HCT116 (cell line): ENCODE measurements at places on chromosomes 7 and 10. TPM values are rescaled to one million over a fixed set of nuclear protein-coding genes. Genes with fewer than 3 reads are reported as not detected.

- H3K27ac ChIP-seq: no peak overlapping the region
- H3K36me3 ChIP-seq: no peaks in the 10 kb centered on the region
- H3K4me3 ChIP-seq: no peak overlapping the region
- no peaks in the 10 kb centered on the region for H3K27me3 ChIP-seq
Observed at GRCh38 chr7:26508481-26508880, 216.8 kb downstream of the SNX10 start.

The MAGI2 gene
- total RNA-seq: 0.22 TPM

GRCh38 chr10:111560027-111560426, 483.2 kb downstream of the ADRA2A start:
- H3K27ac ChIP-seq: no peak overlapping the region
- H3K4me3 ChIP-seq: no peak overlapping the region
- H3K27me3 ChIP-seq: peaks cover 10% of the 10 kb centered on the region; the same call in 1 of the 2 replicates
- no peak for DNase-seq
- H3K36me3 ChIP-seq: no peaks in the 10 kb centered on the region

- no peaks in the 10 kb centered on the region for H3K4me1 ChIP-seq
- no peaks in the 10 kb centered on the region for H3K36me3 ChIP-seq
Observed at GRCh38 chr7:50317221-50317678, 12.7 kb downstream of the IKZF1 start.

DNA sequence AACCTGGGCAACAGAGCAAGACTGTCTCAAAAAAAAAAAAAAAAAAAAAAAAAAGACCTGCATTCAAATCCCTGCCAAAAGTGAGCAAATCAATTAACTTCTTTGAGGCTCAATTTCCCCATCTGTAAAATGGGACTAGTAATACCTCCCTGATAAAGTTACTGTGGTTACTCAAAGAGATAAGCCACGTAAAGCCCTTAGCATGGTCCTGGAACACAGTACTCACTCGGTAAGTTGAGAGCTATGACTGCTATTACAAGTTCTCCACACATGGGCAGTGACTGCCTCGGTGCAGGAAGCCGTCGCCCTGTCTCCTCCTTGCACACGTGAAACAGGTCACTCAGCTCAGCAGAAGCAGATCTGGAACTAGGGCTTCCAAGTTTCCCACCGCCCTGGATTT, 37.9 kb downstream of the DDIT4 start:
- no peak overlapping the region for H3K4me3 ChIP-seq
- no peaks in the 10 kb centered on the region for H3K27me3 ChIP-seq
- no peak for DNase-seq
- no peaks in the 10 kb centered on the region for H3K36me3 ChIP-seq
- H3K4me1 ChIP-seq: peaks cover 63% of the 10 kb centered on the region

The LZTS2 gene
- 93.0 TPM for total RNA-seq

- H3K36me3 ChIP-seq: no peaks in the 10 kb centered on the region
- H3K27me3 ChIP-seq: no peaks in the 10 kb centered on the region; the same call in 1 of the 2 replicates
- H3K4me1 ChIP-seq: no peaks in the 10 kb centered on the region
Observed at GRCh38 chr10:122331615-122332446, 42.7 kb upstream of the PLEKHA1 start.

DNA sequence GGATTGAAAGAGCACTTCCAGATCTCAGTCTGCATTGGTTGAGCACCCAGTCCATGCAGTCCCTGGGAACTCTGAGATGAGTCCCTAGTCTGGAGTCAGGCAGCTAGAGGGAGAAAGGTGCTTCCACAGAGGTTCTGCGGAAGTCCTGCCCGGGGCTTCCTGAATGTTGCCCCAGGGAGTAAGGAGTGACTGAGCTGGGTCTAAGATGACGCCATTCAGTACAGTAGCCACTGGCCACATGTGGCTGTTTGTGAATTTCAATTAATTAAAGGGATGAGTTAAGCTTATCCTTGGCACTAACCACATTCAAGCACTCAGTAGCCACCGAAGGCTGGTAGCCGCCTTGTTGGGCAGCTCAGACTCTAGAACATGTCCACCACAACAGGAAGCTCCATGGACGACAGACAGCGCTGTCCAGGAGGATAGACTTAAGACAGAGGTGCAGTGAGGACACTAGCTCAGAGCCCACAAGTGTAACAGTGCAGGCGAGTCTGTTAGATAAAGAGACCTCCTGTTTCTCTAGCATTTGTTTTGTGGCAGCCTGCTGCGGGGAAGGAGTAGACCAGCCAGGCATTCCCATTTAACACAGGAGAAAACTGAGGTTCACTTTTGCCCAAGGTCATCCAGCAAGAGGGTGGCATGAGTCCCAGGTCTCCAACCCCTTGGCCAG, 101.6 kb upstream of the PPIF start:
- DNase-seq: no peak
- H3K36me3 ChIP-seq: no peaks in the 10 kb centered on the region
- H3K27ac ChIP-seq: no peak overlapping the region

The TEX47 gene
- not detected for total RNA-seq
